ENCODE measurements at places on chromosomes 12 and 14.

DNA sequence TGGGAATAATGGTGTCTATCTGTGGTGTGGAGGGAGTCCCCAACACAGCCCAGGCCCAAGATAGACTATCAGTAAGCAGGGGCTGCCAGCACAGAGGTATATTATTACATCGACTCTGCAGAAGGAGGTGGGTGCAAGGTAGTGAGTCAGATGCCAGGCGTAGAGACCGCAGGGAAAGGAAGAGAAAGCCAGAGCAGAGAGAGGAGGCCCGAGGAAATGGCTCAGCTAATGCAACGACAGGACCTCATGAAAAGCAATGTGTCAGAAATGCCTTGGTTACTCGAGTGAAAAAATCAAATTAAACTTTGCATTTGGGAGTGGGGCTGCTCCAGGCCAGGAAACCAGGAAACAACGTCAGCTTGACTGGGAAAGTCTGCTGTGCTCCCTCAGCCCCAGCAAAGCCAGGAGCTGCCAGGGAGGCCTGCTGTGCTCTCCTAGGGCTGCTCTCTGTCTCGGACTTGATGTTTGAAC is 173.2 kb downstream of the SUDS3 start:
- DNase-seq = no peak

DNA sequence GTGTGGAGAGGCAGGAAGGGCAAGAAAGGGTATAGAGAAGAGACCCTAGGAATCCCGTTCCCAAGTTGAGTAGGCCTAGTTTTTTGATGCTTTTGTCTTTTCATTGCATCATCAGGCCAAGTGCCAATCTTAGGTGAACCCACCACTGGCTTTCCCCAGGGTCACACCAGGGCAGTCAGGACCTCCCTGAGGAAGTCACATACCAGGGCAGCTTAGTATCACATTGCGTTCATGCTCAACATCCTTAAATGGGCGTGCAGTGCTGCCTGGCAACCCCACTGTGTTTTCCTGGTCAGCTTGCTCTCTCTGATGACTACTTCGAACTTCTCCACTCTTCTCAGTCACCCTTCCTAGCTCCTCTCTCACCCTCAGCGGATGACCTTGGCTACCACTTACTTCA is 9.0 kb downstream of the ASIC1 start:
- peak; percentile 79 for DNase-seq

DNA sequence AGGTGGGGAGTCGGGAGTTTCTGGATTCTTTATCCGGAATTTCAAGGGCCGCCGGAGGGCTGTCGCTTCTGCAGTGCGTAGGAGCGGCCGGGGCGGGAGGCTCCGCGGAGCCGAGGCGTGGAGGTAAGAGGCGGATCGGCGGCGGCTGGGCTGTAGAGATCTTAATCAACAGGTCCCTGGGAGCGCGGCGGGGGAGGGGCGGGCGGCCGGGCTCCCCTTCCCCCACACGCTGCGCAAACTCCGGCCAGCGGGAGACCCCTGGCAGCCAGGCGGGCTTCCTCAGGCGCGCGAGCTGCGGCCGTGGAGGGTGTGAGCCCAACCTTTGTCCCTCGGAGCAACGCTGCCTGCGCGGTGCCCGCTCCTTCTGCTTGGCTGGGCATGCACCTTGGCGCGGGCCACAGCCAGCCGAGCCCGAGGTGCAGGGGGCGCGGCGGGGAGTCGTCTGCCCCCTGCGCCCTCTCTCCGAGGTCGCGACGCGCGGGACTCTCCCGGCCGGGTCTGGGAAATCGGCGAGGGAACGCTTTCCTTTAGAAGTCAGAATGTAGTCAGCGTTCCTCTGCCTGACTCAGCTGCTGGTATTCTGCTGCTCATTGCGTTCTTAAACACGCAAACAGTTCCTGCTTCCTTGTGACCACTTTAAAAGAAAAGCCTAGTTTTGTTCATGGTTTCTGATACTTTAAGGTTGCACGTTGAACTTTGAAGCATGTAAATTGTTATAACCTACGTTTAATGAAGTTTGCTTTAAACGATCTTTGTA is at the start of gene PALS1:
Gene PALS1 (plus strand): TSS at position 25 of the 757 bp plus-strand sequence. CDS start 37,736 bp downstream, outside the sequence.
- no peak for DNase-seq

DNA sequence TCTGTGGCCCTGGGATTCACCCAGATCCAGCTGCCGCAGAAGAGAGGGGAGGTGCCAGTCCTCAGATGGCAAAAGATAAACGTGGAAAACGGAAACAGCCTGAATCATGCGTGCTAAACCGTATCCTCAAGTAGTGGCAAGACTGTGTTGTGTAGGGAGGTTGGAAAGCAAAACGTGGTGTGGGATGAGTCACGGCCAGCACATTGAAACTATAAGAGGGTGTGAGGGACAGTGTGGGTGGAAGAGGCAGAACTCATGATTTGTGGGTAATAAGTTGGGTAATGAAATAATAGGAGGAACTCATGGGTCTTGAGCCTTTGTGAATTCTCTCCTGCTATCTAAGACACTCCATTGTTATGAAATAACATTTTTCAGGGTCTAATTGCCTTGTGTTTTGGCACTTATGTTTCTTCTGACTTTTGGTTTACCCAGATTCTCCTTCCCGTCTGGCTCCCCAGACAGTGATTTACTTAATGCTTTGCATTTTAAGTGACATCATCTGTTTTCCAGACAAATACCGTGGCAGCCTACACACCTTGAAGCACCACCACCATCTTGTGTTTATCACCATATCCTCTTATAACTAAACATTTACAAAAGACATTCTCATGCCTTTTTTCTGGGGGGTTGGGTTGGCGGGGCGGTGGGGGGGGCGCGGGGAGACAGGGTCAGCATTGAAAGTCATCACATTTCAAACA is 62.3 kb upstream of the PTCSC3 start:
- no peak for DNase-seq

GRCh38 chr12:118145113-118145797 is 9.3 kb downstream of the PEBP1 start:
- DNase-seq = no peak

DNA sequence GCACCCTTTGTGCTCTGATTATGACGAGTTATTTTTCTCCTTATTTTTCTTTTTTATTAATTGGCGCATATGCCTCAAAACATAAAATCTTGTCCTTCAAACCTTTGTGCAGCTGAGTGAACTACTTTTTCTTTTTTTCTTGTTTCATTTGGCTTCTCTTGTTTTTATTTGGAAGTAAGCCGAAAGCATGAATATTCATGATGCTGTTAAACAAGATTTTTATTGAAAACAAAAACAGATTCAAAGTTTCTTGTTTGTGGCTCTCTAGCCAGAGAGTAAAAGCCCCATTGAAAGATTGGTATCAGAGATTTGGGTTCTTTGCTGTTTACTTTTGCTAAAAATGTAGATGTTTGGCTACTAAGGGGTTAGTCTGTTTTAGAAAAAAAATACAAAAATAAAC is 183.8 kb downstream of the TMEM132C start:
- DNase-seq = peak; percentile 21

GRCh38 chr12:24044941-24045703 is 95.7 kb upstream of the SOX5 start:
- no peak for DNase-seq

- DNase-seq = no peak
Observed at GRCh38 chr12:55933169-55933798, 2.3 kb downstream of the DGKA start.

- peak; percentile 42 for DNase-seq
Observed at GRCh38 chr12:25829192-25829591, 129.3 kb upstream of the RASSF8 start.

GRCh38 chr14:32621585-32621984 is 292.5 kb downstream of the AKAP6 start:
- DNase-seq = no peak

DNA sequence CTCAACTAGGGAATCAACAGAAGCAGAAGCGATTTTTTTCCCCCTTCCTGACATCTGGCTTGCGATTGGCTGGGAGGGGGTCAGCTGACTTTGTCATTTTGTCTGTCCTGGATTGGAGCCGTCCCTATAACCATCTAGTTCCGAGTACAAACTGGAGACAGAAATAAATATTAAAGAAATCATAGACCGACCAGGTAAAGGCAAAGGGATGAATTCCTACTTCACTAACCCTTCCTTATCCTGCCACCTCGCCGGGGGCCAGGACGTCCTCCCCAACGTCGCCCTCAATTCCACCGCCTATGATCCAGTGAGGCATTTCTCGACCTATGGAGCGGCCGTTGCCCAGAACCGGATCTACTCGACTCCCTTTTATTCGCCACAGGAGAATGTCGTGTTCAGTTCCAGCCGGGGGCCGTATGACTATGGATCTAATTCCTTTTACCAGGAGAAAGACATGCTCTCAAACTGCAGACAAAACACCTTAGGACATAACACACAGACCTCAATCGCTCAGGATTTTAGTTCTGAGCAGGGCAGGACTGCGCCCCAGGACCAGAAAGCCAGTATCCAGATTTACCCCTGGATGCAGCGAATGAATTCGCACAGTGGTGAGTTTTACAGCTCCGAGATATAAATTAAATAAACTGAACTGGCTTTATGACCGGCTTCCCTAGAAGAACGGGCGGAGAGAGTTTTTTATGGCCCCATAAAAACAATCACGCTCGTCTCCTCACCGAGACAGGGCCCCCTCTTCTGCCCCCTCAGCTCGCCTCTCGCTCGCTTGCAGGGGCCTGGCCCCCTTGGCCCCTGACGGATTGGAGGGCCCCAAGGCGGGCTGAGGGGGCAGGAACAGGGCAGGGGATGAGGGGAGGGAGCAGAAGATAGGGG is at the start of gene HOXC6:
Gene HOXC6 (plus strand): TSS at position 127 of the 888 bp plus-strand sequence. CDS start 82 bp downstream, at position 209.
- DNase-seq = no peak

- DNase-seq = no peak
Observed at GRCh38 chr14:87998482-87998881, 5.5 kb upstream of the GALC start.

DNA sequence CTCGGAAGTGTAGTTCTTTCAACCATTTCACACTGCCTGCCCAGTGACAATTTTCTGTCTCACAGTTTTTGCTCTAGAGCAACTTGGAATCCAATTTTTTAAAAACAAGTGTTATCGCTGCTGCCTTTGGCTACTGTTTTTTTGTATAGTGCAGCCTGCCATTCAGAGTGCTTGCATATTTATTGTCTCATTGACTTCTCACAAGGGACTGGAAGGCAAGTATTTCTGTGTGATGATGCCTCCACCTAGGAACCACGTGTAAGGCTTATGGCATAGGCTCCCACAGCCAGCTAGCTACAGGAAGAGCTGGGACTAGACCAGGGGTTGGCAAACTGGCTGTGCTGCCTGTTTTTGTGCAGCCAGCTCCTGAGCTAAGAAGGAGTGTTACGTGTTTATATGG is 903 bp downstream of the PARPBP start:
- no peak for DNase-seq

DNA sequence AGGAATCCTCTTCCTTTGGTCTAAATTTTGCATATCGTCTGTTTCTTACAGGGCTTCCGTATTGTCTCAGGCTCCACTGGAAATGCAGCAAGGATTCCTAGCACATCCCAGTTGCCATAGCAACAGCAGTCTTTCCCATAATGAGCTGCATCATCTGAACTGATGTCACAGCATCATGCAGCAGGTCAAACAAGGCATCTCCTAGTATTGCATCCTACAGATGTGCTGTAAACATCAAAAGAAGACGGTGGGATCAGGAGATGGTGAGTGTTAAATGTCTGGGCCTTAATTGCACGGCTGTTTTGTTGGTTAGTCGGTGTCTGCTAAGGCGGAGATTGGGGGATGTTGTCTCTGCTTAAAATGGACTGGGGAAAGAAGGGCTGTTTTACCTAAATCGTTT is at the start of gene AKAP6:
Gene AKAP6 (plus strand): TSS at position 153 of the 400 bp plus-strand sequence. CDS start 104,196 bp downstream, outside the sequence.
- peak; percentile 71 for DNase-seq

- no peak for DNase-seq
Observed at GRCh38 chr12:131211340-131211938, 257.7 kb downstream of the ADGRD1 start.

DNA sequence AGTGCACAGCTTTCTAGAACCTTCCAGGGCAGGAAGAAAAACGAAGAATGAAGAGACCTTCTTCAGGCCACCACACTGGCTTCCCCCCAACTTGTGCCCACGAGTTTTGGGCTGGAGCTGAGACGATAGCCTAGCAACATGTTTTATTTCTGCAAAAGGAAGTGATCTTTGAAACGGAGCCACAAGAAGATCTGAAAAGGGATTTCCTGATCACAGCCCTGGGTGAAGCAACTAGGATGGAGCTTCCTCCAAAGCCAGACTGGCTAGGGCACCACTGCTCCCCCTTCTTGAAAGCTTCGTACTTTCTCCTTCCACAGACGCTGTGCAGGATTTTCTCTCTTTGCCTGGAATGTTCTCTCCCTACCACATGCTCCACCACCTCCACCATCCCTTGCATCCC is 418.3 kb downstream of the MED13L start:
- DNase-seq = no peak

DNA sequence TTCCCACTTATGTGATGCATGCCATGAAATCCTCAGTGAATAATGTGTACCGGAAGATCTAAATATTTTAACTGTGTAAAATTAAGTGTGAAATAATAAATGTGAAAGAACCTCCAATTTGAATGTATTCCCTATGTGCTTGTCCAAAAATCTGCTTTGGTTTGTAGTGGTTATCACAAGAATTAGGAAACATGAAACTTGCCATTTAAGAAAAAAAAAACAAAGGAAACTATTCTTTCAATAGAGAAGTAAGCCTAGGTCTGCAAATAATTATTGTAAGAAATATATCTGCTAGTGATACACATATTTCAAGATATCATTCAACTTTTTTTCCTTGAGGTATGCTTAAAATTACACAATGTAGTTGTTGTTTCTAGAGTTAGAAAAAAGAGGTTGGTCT is 500.4 kb downstream of the SLC6A15 start:
- DNase-seq = peak; percentile 32

GRCh38 chr14:77892381-77892871 is 92.5 kb downstream of the ADCK1 start:
- no peak for DNase-seq

GRCh38 chr14:92563359-92563758 is 49.8 kb downstream of the RIN3 start:
- no peak for DNase-seq

- DNase-seq = no peak
Observed at GRCh38 chr14:36805131-36805559, 143.5 kb downstream of the PAX9 start.

DNA sequence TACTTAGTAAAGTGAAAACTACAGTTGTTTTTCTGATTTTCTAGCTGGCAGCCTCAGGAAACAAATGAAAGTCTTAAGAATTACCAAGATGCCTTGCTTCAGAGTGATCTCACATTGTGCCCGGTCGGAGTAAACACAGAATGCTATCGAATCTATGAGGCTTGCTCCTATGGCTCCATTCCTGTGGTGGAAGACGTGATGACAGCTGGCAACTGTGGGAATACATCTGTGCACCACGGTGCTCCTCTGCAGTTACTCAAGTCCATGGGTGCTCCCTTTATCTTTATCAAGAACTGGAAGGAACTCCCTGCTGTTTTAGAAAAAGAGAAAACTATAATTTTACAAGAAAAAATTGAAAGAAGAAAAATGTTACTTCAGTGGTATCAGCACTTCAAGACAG is 28.9 kb downstream of the RXYLT1 start:
- no peak for DNase-seq

GRCh38 chr12:56229916-56230431 is at the start of gene SLC39A5:
Gene SLC39A5, plus strand, starts transcription at chr12:56230051. Its CDS starts 1,224 bp downstream, at chr12:56231275.
- no peak for DNase-seq
